ENCODE measurements at places on chromosomes 16 and 17.

DNA sequence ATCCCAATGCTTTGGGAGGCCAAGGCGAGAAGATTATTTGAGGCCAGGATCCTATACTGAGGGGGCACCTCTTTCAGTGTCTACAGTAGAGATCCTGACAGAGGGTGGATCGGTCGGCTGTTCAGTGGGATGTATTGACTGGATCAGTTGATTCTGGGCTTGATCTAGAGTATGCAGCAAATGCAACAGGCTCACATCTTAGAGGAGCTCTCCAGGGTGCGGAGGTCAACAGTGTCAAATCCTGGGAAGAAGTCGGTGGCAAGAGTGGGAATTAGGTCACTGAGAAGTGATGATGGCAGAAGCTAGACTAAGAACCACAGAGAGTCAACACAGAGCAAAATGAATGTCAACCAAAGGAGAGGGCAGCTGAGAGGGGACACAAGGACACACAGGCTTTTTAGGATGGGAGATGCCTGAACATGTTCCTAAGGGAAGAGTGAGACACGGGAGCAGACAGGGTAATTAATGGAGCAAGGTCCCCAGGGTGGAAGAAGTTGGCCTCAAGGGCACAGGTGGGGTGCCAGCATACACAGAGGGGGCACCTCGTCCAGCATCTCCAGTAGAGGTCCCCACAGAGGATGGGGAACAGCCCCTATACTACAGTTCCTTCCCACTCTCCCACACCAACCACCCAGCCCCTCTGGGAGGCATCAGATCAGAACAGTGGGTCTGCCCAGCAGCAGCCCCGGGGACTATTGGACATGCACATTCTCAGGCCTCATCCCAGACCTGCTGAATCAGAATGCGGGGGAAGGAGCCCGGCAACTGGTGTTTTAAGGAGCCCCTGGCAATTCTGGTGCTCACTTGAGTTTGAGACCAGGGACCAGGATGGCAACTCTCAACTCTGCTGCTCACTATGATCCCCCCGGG lies 10.0 kb upstream of the CYTH1 start:
- no peak for DNase-seq

DNA sequence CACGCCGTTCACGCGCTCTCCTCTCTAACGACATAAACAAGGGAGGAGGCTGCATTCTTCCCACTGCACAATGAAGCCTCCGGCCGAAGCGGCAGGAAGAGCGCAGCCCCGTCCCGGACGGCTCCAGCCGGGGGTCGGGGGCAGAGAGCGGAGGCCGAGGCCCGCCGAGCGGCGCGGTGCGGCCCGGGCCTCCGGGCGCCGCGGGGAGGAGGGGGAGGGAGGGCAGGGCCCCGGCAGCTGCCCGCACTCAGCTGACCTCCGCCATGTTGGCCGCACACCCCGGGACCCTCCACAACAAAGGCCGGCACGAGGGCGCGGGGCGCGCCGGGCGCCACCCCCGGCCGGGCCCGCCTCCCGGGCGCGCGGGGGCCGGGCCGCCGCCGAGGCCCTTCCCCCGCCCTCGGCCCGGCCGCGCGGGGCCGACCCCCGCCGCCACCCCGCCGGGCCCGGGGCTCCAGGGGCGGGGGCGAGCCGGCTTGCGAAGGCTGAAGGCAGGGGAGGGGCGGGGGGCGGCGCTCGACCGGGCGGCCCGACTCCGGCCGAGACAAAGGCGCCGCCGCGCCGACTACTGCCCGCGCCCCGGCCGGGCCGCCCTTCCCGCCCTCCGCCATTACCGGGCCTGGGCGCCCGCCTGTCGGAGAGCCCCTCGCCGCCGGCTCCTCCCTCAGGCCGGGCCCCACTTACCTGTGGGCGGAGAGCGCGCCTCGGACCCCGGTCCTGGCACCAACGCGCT lies 527 bp downstream of the SIAH1 start:
- peak; percentile 69 for DNase-seq

- no peak for DNase-seq
Measured at GRCh38 chr16:12300945-12301500, 324.5 kb downstream of the SNX29 start.

- no peak for DNase-seq
Measured at GRCh38 chr17:80709090-80709695, 164.6 kb downstream of the RPTOR start.

DNA sequence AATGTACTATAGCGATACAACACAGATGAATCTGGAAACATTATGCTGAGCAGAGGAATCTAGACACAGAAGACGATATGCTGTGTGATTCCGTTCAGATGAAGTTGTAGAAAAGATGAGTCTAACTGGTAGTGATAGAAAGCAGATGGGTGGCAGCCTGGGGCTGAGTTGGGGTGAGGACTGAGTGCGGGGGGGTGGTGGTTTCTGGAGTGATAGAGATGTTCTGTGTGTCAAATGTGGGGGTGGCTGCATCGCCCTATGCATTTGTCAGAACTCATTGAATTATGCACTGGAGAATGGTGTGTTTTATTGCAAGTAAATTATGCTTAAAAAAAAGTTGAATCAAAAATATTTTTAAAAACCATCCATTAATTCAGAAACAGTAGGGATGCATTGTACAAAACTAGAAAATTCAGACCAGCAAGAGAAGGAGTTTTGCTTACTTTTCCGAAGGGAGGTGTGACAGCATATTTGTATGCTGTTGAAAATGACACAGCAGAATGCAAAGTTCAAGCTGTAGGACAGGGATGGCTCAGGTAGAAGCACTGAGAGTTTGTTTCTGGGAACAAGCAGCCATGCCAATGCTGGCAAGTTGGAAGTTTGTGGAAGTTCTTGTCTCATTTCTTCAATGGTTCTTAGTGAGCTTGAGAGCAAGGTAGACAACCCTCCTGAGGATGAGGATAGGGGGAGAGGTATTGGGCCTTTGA lies 13.0 kb upstream of the DRG2 start:
- DNase-seq: no peak

DNA sequence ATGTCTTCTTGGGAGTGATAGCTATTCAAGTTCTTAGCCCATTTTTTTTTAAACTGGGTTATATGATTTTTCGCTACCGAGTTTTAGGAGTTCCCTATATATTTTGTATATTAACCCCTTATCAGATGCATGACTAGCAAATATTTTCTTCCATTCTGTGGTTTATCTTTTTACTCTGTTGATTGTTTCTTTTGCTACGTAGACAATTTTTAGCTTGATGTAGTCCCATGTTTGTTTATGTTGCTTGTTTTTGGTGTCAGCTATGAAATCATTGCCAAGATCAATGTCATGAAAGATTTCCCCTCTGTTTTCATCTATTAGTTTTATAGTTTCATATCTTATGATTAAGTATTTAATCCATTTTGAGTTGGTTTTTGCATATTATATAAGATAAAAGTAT lies 480.5 kb downstream of the CDH11 start:
- no peak for DNase-seq

DNA sequence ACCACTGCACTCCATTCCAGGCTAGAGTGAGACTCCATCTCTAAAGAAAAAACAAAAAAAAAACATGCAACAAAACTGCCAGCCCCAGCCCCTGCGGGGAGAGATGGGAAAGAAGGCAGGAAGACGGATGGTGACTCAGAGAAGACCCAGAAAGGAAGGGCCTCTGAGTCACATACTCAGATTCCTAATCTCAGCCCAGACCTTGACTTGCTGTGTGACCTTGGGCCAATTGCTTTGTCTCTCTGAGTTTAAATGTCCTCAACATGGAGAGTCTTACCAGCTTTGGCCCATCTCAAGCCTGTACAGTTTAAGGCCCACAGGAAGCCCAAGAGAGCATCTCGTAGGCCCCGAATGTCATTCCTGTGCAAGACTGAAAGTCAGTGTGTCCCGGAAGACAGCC lies 86.5 kb upstream of the LHX1 start:
- peak; percentile 85 for DNase-seq

DNA sequence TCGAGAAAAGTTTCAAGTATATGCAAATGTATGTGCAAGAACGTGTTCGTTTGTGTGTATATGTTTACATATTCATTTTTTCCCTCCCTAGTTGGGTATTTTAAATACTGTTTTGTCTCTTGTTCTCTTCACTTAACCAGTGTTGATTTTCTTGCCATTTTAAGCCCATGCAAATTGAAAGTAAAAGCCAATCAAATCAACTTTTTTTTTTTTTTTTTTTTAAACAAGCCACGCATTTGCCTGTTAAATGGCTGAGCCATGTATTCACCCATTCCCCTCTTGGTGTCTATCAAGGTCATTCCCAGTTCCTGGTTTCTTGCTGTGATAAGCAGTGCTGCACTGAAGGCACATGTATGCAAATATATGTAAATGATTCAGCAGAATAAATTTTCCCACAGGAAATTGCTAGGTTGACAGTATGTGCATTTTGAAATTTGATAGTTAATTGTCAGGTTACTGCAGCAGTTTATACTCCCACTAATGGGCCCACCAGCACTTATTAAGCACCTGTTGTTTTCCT lies 12.2 kb downstream of the ABCC1 start:
- DNase-seq: no peak

DNA sequence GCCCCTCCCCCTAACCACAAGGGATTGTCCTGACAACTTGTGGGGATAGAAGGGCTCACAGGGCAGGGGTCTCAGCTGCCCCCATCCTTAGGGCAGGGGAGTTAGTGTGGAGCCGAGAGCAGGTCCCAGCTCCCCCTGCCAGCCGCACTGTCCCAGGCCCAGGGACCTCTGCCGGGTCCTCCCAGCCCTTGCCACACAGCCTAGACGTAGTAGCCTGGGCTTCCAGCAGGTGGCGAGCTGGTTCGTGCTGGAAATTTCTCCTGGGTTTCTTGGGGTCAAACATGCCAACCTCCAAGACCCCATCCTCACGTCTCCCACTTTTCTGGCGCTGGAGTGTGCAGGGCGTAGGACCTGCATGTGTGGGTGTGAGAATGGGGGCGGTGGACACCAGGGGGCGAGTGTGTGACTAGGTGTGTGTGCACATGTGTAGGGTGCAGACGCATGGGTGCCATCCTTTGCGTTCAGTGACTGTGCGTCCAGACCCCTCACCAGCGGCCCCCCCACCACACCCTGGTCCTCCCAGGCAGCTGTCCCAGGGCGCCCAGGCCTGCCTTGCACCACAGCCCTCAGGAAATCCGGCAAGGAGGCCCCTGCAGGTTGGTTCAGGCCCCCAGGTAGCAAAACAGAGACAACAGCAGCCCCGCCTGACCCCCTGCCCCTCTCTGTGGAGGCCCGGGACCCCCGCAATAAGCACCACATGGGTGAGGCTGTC lies 29.5 kb downstream of the SBK1 start:
- peak; percentile 58 for DNase-seq

DNA sequence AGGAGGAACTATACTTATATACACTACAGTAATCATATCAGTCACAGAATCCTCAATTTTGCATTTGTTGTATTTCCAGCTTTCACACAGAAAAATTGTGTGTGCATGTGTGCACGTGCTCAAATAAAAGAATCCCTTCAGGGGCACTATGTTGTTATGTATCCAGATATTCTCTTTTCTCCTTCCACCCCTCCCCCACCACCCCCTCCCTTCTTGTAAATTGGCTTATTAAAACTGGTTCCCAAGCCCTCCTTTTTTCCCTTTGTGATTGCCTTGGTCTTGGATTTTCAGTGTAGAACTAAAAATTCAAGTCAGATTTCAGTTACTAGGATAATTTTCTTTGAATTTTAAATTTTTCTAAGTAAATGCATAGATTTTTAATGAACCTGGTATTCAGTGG lies 86.3 kb downstream of the WNT3 start:
- no peak for DNase-seq

DNA sequence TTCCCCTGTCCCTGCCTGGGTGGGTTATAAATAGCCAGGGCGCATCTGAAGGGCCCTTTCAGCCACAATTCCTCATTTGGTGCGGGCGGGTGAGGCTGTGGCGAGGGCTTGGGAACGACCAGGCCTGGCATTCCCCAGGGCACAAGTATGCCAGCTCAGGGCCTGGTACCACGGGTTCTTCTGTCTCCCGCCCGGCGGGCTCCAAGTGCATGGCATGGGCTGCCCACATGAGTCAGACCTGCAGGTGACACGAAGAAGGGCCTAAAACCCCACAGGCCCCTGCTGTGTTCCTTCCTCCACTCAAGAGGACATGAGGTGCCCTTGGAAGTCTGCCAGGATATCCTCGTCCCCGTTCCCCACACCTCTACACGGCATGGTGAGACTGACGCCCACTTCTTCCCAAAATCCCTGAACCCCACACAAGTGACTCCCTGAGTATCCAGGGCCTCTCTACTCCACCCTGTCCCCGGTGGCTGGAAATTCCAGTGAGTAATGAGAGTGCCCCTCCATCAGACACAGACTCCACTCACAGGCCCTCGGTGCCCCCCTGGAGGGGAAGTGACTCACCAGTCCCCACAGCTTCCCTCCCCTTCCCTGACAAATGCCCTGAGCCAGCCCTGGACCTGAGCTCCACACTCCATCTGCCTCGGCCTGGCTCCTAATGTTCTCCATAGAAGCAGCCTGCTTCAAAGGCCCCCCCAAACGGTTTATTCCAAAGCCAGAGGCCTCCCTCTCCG lies 68.8 kb downstream of the ABR start:
- DNase-seq: peak; percentile 79

DNA sequence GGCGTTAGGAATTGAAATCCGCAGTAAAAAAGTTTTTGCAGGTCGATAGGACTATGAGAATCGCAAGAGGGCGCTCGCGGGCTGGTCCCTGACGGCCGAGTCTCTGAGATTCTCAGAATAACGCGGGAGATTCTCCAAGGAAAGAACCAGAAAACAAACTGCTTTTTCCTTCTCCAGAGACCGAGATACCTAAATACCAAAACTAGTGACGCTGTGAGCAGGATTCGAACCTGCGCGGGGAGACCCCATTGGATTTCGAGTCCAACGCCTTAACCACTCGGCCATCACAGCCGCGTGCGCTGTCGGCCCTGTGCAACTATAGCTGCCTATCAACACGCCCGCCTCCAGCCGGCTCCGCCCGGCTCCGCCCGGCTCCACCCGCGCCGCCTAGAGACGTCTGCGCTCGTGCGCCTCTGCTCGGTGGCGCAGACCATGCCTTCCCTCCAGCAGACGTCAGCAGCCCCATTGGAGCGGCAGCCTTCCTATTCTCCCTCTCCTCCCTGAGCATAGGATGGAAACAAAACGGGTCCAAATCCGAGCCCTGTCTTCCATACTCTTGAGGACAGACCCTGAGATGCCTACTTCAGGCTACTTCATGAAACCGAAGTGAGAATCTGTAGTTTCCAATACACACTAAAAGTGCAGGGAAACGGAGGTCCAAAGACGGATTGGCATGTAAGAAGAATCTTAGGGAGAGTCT lies 13.4 kb downstream of the PER1 start:
- peak; percentile 80 for DNase-seq

- no peak for DNase-seq
Measured at GRCh38 chr17:76810956-76811355, 57.2 kb upstream of the MGAT5B start.

Measured in urothelium cell line (cell line).